ENCODE measurements at places on chromosomes 3 and 15.
A peak's percentile ranks its signal among the peaks of the same experiment; 100 is the strongest.

GRCh38 chr15:99486371-99487336 is 79.1 kb upstream of the MEF2A start:
- DNase-seq: no peak

DNA sequence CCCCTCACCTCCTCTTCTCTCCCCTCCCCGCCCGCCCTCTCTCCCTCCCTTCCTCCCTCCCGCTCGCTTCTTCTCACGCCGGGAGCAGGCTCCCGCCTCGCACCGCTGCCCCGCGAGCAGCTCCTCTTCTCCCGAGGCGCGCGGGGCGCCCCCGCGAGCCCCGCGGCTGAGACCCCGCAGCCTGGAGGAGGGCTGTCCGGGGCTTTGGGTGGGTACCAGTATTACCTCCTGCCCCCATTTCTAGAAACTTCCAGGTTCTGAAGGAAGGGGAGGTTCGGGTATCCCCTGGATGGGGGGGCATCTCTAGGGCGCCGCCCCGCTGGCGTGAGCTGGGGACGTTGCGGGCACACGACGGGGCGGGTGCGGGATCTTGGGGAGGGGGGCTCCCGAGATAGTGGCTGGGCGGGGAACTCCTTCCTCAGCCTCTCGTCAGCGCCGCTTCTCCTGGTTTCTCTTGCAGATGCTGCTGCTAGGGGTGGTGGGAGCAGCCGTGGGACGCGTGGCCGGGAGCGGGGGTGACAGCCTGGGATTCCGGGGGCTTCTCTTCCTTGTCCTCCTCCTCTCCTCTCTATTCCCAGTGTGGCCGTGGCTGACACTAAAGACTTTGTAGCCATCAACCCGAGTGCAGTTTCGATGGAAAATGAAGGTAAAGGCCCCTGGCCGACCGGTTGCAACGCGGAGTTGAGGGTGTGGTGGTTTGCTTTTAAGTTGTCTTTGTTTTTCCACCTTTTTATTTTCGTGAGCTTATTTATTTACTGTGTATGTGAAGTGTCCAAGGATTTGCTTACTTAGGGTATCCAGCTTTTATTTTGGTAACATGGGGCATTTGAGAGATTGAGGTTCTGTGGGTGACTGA is 474 bp downstream of the ATP2C1 start:
- DNase-seq: peak; percentile 75

GRCh38 chr15:91135201-91136130 is 35.4 kb downstream of the SV2B start:
- peak; percentile 22 for DNase-seq

DNA sequence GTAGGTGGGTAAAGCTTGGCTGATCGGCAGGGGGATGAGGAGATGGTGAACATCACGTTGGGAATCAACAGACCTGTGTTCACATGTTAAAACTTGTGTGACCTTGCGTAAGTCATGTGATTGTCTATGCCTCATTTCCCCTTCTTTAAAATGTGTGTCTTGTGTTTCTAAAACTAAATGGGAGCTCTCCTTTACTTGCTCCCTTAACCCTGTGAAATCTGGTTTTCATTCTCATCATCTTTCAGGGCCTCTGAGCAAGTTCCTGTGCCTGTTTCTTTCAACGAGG is 29.7 kb upstream of the IREB2 start:
- no peak for DNase-seq

- no peak for DNase-seq
These were observed 97.2 kb downstream of the SEMA5B start for GRCh38 chr3:122930063-122930997.

- no peak for DNase-seq
These were observed 63.2 kb downstream of the IQGAP1 start for GRCh38 chr15:90451053-90451850.

DNA sequence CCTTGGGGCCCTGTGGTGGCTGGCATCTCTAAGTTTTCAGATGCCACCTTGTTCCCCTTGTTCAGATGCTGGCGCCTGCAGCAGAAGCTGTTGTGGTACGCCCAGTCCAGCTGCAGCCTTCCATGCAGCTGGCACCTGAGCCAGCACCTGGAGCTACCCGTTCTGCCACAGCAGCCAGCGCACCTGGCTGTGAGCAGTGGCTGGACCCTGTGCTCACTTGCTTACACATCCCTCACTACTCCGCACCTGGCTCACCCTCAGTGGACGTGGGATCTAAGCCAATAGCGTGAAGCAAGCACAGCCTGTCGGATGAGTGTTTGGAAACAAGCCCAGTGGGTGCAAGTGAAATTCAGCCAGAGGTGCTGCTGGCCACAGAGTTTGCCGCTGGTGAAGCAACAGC is 607.5 kb upstream of the BCHE start:
- DNase-seq: no peak

GRCh38 chr3:195609229-195609628 is 25.5 kb upstream of the APOD start:
- DNase-seq: no peak

- peak; percentile 25 for DNase-seq
These were observed 72.1 kb downstream of the RSL24D1 start for GRCh38 chr15:55124616-55125015.

DNA sequence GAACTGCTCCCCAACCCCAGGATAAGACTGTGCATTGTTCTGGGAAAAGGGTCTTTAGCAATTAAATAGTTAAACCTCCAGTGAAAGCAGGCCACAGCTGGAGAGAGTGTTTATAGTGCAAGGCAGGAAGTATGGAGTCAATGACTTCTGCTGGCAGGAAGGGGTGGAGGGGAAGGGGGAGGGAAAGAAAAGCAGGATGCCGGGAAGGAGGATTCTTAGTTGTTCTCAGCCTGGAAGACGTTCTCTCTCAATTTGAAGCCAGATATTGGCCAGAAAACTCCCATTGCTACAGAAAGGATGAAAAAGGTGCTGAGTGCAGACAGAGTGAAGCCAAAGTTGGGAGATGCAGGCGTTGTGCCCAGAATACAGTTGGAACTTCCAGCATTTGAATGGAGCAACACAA is 35.7 kb upstream of the ACTL6A start:
- DNase-seq: no peak

DNA sequence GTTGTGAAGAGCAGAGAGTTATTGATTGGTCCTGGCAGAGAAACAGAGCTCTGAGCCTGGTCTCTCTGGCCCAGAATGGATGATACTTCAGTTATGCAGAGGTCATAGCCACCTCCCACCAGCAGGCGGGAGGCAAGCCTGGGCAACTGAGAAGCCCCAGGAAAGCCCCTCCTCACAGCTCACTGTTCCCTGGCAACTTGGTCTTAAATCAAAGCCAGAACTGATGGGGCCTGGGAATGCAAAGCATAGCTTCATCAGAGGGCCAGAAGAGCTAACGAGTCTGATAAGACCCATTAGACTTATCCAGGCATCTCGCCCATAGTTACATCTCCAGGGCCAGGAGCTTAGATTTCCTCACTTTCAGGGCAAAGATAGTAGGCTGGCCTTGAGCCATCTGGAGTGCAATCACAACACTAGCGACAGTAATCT is 5.5 kb upstream of the COLQ start:
- peak; percentile 37 for DNase-seq

DNA sequence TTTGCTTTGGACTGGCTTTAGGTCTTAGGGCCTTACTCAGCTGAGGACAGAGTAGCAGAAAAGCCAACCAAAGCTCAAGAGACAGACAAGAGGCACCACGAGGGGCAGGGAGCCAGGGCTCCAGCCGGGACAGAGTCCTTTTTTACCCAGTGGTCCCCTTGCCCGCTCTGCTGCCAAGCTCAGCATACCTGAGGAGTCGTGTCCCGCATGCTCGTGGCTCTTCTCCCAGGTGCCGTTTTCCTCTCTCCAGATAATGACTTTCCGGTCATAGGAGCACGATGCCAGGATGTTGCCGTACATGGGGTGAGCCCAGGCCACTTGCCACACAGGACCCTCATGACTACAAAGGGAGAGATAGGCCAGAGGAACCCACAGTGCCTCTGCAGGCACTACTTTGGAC is 8.5 kb downstream of the SEC13 start:
- no peak for DNase-seq

Data from OCI-M1 (cell line).